WTC11 (cell line): ENCODE measurements at places on chromosomes 3 and 15. TPM values are rescaled to one million over a fixed set of nuclear protein-coding genes. Genes with fewer than 3 reads are reported as not detected.
A peak's percentile ranks its signal among the peaks of the same experiment; 100 is the strongest.

GLDN gene
- total RNA-seq: 0.77 to 1.8 TPM (median 1.7 TPM) in 3 replicates

DPPA4 gene
- total RNA-seq: 774 to 901 TPM (median 898 TPM) in 3 replicates

ROBO1 gene
- 90.9 to 107 TPM (median 104 TPM) in 3 replicates for total RNA-seq

ZIC1 gene
- total RNA-seq: 30.3 to 59.7 TPM (median 34.7 TPM) in 3 replicates

CKMT1B gene
- total RNA-seq: 35.4 to 41.5 TPM (median 37.3 TPM) in 3 replicates

CFAP100 gene
- total RNA-seq: 0.41 TPM in 1 of 3 replicates, not detected in the others

ASB14 gene
- not detected in 3 replicates for total RNA-seq

DNA sequence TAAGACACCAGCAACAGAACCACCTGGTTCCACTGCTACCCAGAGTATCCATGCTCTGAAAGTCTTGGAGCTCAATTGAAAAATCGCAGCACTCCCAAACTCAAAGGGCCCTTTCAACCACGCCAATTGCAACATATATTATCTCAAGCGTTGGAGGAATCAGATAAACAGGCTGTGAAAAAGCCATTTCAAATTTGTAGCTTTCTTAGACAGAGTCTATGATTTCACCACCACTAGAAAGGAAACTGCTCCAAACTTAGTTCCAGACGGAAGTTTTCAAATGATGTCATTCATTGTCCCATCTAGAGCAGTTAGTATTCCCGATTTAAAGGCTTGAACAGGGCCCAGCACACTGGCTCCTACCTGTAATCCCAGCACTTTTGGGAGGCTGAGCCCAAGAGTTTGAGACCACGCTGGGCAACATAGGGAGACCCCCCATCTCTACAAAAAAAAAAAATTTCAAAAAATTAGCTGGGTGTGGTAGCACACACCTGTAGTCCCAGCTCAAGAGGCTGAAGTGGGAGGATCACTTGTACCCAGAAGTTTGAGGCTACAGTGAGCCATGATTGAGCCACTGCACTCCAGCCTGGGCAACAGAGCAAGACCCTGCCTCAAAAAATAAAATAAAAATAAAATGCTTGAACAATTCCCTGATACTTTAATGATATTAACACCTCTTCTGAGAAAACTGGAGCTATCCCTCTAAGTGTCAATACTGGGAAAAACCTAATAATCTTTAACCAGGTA lies 16.8 kb downstream of the TNIK start:
- DNase-seq: no peak
- H3K4me3 ChIP-seq: no peak overlapping the region
- H3K36me3 ChIP-seq: no peaks in the 10 kb centered on the region
- no peaks in the 10 kb centered on the region for H3K27me3 ChIP-seq
- H3K27ac ChIP-seq: peak overlapping the region; percentile 96

GRCh38 chr3:73179601-73180000 lies 118.1 kb downstream of the EBLN2 start:
- peaks cover 13% of the 10 kb centered on the region for H3K4me1 ChIP-seq
- H3K4me3 ChIP-seq: no peak overlapping the region
- no peak overlapping the region for H3K27ac ChIP-seq

GRCh38 chr3:9074079-9074478 lies 110.8 kb upstream of the RAD18 start:
- no peaks in the 10 kb centered on the region for H3K36me3 ChIP-seq
- H3K27me3 ChIP-seq: no peaks in the 10 kb centered on the region
- no peak overlapping the region for H3K4me3 ChIP-seq
- no peak for DNase-seq
- peaks cover 22% of the 10 kb centered on the region for H3K4me1 ChIP-seq

GRCh38 chr3:107674371-107674770 lies 151.6 kb downstream of the BBX start:
- H3K4me1 ChIP-seq: 0 out of 2 replicates have a peak, but pooled peaks cover 3% of the 10 kb centered on the region
- no peak for DNase-seq
- no peak overlapping the region for H3K4me3 ChIP-seq
- H3K27ac ChIP-seq: no peak overlapping the region
- no peaks in the 10 kb centered on the region for H3K36me3 ChIP-seq

DNA sequence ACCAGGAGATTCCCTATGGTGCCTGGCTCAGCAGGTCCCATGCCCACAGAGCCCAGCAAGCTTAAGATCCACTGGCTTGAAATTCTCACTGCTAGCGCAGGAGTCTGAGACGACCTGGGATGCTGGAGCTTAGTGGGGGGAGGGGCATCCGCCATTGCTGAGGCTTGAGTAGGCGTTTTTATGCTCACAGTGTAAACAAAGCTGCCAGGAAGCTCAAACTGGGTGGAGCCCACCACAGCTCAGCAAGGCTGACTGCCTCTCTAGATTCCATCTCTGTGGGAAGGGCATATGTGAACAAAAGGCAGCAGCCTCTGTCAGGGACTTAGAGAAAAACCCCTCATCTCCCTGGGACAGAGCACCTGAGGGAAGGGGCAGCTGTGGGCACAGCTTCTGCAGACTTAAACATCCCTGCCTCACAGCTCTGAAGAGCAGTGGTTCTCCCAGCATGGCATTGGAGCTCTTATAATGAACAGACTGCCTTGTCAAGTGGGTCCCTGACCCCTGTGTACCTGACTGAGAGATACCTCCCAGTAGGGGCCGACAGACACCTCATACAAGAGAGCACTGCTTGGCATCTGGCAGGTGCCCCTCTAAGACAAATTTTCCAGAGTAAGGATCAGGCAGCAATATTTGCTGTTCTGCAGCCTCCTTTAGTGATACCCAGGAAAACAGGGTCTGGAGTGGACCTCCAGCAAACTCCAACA lies 231.5 kb upstream of the SETMAR start:
- DNase-seq: peak; percentile 62
- H3K4me1 ChIP-seq: peaks cover 13% of the 10 kb centered on the region
- H3K27me3 ChIP-seq: no peaks in the 10 kb centered on the region

DNA sequence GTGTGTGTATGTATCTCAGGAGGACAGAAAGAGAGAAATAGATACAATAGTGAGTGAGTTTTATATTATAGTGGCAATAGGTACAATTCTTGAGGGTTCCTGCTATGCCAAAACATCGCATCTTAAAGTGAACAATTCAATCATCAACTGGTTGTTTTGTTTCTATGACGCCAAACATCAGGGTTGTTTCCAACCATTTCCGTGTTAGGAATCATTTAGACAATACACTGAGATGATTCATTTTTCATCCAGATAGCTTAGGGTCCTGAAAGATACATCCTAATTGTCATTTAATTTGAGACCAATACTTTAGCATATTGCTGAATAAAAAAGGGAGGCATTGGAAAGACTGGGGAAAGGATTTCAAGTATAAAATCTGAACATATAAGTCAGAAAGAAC lies 472.2 kb downstream of the MCTP2 start:
- no peaks in the 10 kb centered on the region for H3K4me1 ChIP-seq
- peaks cover 6% of the 10 kb centered on the region; the same call in 1 of the 2 replicates for H3K36me3 ChIP-seq
- no peaks in the 10 kb centered on the region; the same call in 1 of the 2 replicates for H3K27me3 ChIP-seq
- no peak for DNase-seq

DNA sequence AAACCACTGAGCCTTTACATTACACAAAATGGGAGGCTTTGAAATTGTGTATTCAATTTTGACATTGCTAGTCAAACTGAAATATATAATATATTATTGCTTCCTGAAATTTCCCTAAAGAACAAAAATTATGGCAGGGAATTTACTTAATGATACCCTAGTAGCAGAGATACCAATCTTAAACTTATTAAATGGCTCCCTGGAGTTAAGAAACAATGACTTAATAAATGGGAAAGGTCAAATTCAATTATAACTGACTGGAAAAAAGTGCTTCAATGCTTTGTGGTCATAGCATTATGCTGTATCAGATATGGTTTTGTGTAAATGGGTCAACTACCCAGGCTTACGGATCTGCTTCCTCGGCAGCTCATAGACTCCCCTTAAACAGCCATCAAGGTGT lies 244.1 kb downstream of the CNTN3 start:
- H3K36me3 ChIP-seq: peaks cover 1% of the 10 kb centered on the region
- H3K4me3 ChIP-seq: no peak overlapping the region
- DNase-seq: no peak
- peaks cover 4% of the 10 kb centered on the region for H3K4me1 ChIP-seq
- H3K27ac ChIP-seq: no peak overlapping the region
- H3K27me3 ChIP-seq: no peaks in the 10 kb centered on the region

- no peak overlapping the region for H3K4me3 ChIP-seq
- no peak for DNase-seq
- H3K4me1 ChIP-seq: peaks cover 18% of the 10 kb centered on the region
- peaks cover 12% of the 10 kb centered on the region for H3K27me3 ChIP-seq
- H3K36me3 ChIP-seq: peaks cover 3% of the 10 kb centered on the region; the same call in 1 of the 2 replicates
Observed at GRCh38 chr3:104102386-104102785, 1264.3 kb upstream of the ALCAM start.

- H3K4me1 ChIP-seq: 0 out of 2 replicates have a peak, but pooled peaks cover 2% of the 10 kb centered on the region
- H3K4me3 ChIP-seq: no peak overlapping the region
- no peaks in the 10 kb centered on the region for H3K27me3 ChIP-seq
Observed at GRCh38 chr3:45116350-45116749, 29.8 kb downstream of the CDCP1 start.

GRCh38 chr3:126893651-126894050 lies 89.3 kb upstream of the PLXNA1 start:
- no peak overlapping the region for H3K27ac ChIP-seq
- no peak for DNase-seq
- peaks cover 28% of the 10 kb centered on the region for H3K4me1 ChIP-seq

DNA sequence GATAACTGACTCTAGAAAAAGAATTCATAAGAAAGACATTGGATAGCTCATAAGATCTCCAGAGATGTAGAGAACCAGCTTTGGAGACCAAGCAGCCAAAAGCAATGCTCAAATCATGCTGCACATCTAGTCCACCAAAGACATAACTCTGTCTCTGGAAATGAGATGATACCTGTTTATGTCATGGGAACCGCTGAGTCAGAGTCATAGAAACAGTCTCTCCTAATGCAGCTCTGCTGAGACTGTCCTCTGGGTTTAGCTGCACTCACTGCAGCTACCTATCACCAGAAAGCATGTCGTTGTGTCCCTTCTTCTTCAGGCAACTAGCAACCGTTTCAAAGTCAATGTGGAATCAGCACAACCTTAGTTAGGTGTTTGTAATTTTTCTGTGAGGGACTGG lies 218.5 kb upstream of the ROBO1 start:
- no peaks in the 10 kb centered on the region for H3K36me3 ChIP-seq
- H3K4me3 ChIP-seq: no peak overlapping the region
- no peaks in the 10 kb centered on the region for H3K4me1 ChIP-seq

DNA sequence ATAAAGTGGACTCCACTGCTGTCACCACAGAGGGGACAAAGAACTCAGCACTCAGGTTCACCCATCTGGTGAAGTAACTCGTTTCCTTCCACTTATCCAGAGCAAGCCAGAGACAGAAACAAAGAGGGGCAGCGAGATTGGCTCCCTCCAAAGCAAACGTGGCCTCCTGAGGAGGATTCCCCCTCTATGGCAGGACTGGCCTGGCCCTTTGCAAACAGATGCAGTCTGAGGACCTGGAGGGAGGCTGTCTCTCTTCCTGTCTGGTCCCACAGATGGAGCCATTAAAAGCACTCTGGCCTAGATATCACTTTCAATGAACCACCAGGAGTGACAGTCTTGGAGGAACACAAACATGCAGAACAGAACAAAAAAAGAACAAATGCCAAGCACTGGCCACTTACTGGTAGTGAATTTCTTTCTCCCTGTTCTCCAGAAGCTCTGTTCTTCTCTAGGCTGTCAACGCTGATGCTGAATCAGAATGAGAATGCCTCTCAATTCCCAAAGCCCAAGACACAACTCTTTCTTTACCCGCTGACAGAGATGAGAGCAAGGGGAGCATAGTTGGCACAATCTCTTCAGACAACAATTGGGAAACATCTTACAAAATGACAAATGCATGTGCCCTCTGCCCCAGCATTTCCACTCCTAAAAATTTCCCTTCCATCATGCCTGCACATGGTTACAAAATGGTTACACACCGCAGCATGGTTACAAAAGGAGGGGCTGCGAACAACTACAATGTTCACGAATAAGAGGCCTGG lies 14.3 kb downstream of the KLHL25 start:
- no peak for DNase-seq
- no peaks in the 10 kb centered on the region for H3K36me3 ChIP-seq
- peaks cover 42% of the 10 kb centered on the region for H3K4me1 ChIP-seq

DNA sequence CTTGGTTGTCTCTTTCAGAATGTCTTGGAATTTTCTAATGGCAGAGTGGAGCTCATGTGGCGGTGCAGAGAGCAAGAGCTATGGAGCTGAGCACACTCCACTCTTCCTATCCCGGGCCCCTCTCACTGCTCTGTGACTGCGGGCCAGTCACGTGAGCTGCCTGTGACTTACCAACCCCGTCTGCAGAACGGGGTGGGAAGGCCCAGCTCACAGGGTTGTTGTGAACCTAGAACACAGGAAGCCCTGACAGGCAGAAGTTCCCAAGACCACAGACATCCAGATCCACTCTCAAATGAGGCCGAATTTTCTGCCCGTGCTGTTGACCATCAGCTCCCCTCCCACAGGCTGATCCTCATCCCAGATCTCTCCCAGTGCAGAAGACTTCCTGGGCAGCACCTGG lies 35.5 kb upstream of the PLXNA1 start:
- H3K27me3 ChIP-seq: no peaks in the 10 kb centered on the region
- no peak overlapping the region for H3K27ac ChIP-seq
- no peaks in the 10 kb centered on the region for H3K4me1 ChIP-seq
- no peak overlapping the region for H3K4me3 ChIP-seq

DNA sequence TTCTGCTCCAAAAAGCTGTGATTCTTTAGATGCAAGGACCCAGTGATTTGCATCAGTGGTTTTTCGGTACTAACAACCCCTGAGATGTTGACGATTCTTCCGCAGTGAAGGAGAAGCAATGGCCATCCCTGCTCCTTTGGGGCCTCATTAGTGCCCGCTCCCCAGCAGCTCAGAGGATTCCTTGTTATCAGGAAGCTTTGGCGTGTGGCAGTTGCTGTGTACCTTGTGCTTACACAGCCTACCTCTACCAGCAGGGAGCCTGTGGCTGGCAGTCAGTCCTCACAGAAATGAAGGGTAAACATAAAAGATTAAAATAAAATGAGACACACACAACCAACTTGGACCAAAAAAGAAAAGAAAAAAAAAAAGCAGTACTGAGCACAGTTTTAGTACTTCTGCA lies 55.2 kb downstream of the CNTN3 start:
- peak; percentile 8 for DNase-seq
- H3K4me3 ChIP-seq: no peak overlapping the region
- no peak overlapping the region for H3K27ac ChIP-seq
- no peaks in the 10 kb centered on the region for H3K36me3 ChIP-seq
- peaks cover 4% of the 10 kb centered on the region for H3K27me3 ChIP-seq

GRCh38 chr3:114687151-114687550 lies 393.3 kb downstream of the TIGIT start:
- peaks cover 30% of the 10 kb centered on the region for H3K4me1 ChIP-seq
- no peak overlapping the region for H3K4me3 ChIP-seq
- no peaks in the 10 kb centered on the region for H3K36me3 ChIP-seq
- H3K27me3 ChIP-seq: no peaks in the 10 kb centered on the region

GRCh38 chr15:32794973-32795372 lies 77.2 kb downstream of the GREM1 start:
- H3K27me3 ChIP-seq: no peaks in the 10 kb centered on the region; the same call in 1 of the 2 replicates
- no peak overlapping the region for H3K27ac ChIP-seq
- no peak for DNase-seq
- H3K4me1 ChIP-seq: peaks cover 12% of the 10 kb centered on the region
- 0 out of 2 replicates have a peak, but pooled peaks cover 3% of the 10 kb centered on the region for H3K36me3 ChIP-seq
